ENCODE measurements at places on chromosomes 1 and 21.

GRCh38 chr1:26702680-26703038 is 6.8 kb downstream of the ARID1A start:
- no peak for DNase-seq

DNA sequence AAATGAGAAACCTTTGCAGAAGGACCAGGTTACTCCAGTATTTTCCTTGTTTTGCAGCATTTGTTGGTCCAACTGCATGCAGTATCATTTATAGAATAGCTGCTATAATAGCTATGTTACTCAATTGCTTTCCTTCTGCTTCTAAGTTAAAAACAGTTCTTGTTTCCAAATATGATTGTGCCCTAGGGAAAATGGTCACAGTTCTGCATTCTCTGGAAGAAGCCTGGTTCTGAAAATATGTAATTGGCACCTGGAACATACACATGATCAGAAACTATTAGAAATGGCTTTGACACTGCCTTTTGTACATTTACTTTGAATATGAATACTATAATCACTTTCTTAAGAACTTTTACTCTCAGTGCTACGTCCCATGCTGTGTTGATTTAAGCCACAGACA is 33.6 kb downstream of the HENMT1 start:
- DNase-seq = no peak

DNA sequence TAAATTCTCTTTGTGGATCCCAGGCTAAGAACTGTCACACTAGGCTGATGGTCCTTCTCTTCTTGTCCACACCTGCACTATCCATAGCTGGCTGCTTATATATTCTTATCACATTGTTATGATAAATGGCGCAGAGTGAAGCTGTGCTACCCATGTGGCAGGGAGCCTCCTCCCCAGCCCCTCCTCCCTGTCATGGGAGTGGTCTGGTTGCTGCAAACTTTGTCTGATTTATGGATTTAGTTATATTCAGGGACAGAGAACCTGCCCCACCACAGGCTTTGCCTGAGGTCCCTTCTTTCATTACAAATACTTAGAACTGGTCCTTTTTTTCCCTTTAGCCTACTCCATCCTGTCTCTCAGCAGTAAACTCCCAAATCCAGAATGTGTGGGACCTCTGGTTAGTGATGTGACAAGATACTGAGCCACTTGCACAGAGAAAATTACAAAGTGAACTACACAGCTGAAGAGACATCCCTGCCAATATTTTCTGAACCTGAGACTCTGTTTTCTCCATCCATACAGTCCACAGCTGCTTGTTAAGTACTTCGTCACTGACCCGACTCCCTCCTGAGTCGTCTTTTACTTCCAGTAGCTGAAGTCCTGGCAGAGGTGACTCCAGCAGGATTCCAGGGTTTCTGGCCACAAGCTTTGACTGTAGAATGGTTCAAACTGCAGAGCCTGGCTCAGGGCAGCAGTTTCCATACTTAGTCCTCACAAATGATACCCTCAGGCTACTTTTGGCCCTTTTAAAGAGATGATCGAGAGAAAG is 37.6 kb downstream of the PTGFRN start:
- DNase-seq = no peak

GRCh38 chr1:54888080-54888733 is 1.2 kb upstream of the DHCR24 start:
- DNase-seq = no peak

- no peak for DNase-seq
Measured at GRCh38 chr1:27496604-27497155, 6.7 kb upstream of the WASF2 start.

GRCh38 chr1:78359666-78360065 is 131.1 kb upstream of the PTGFR start:
- no peak for DNase-seq

DNA sequence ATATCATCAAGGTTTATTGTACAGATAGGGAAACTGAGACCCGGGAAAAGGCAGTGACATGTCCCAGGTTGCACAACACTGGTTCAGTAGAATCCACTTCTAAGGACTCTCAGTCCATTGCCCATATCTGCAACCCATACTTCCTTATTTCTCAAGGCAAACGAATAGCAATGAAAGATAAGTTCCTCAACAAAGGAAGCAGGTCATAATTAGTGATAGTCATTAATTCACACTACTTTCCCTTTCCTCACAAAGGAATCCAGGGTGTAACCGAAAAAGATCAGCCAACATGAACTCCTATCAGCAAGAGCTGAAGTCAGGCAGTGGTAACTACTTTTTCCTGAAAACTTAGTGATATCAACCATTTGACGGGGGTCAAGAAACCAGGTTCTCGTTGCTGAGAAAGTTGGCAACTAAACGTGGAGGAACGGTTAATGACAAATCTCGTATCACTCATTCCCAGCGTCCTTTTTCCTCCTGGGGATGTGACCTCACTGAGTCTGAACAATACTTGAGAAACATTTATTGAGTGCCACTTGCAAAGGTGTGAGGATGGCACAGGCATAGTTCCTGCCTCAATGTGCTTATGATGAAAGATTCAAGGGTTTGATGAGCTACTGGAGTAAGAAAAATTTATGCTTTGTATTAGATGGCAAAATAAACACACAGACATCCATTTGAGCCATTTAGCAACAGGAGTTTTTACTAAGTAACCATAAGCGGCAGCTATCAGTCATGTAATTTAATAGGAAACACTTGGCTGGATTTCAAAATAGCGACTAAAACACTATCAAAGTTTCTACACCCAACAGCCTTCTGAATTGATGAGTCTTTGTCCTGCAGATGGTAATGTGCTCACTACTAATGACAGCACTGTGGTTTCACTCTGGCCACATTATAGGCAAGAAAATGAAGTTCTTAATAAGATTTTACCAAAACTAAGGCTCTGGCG is 82.3 kb downstream of the PLPP3 start:
- no peak for DNase-seq

DNA sequence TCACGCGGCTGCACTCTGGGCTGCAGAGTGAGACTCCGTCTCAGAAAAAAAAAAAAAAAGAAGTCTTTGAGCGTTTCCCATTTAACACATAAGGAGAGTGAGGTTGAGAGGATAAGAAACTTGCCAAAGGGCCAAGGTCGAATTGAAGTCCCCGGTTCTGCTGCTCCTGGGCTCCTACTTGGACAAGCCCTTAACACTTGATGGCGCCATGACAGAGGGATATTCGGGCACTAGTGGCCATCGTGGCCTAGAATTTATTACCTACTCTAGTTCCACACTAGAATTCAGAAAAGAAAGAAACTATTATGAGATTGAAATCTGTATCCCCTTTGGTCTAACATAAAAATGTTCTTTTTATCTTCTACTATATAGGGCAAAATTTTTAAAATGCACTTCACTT is 65.7 kb upstream of the NEK2 start:
- no peak for DNase-seq

DNA sequence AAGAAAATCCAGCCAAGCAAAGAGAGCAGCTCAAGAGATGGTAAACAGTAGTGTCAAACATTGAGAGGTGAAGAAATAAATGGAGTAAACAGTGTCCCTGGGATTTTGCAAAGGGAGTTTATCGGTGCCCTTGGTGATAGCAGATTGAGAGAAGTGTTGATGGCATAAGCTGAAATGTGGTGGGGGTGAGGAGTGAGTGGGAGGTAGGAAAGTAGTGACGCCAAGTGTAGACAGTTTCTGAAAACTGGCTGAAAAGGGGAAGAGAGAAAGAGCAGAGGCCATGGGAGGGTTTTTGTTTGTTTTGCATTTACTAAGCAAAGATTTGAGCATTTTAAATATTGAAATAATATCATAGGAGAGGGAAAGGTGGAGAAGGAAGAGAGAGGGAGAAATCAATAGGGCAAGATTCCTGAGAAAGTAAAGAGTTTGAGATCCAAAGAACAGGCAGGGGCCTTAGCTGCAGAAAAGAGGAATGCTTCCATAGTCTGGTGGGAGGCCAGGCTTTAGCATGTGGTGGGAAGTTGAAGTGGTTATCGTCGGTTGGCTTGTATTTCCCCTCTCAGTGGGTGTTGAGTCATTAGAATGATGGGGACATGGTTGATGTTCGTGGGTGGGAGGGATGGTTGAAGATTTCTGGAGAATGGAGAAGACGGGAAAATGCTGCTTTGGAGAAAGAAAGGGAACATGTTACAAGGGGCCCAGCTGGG is 26.8 kb upstream of the RASAL2 start:
- DNase-seq = no peak

DNA sequence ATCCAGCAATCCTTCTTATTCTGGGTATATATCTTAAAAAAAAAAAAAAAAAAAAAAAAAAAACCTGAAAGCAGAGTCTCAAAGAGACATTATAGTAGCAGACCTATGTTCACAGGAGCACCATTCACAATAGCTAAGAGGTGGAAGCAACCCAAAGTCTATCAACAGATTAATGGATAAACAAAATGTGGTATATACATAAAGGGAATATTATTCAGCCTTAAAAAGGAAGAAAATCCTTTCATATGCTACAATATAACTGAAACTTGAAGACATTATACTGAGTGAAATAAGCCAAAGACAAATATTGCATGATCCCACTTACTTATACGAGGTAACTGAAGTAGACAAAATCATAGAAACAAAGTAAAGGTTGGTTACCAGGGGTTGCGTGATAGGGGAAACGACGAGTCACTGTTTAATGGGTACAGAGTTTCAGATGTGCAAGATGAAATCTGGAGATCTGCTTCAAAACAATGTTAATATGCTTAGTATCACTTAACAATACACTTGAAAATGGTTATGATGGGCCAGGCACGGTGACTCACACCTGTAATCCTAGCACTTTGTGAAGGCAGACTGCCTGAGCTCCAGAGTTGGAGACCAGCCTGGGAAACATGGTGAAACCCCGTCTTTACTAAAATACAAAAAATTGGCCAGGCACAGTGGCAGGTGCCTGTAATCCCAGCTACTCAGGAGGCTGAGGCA is 29.5 kb downstream of the PIK3R3 start:
- DNase-seq = no peak

- DNase-seq = no peak
Measured at GRCh38 chr1:38061883-38062328, 15.3 kb upstream of the POU3F1 start.

DNA sequence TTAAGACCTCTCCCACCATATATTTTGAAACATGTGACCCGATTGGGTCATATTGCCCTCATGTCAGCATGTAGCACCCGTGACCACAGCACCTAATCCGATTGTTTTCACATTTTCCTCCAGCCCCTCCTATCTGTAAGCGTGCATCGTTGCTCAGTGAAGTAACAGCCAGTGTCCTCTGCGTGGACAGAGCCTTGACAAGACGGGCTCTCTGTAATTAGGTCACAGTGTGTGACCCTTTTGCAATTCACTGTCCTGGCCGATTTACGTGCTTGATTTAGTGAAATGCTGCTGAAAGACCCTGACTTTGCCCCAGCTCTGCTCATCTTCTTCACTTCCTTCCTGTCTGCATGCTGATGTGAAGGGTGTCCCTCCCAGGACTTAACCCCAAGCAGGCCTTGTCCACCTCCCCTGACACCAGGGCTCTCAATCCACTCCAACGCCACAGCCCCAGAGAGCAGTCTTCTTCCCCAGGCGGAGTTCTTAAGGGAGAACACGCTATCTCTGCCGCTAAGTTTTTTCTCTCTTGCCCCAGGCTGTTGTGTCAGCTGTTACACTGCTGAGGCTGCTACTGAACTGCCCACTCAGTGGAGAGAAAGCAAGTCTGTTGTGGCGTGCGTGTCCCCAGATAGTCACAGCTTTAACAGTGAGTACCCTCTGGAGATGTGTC is 19.4 kb downstream of the URB2 start:
- DNase-seq = no peak

- no peak for DNase-seq
Measured at GRCh38 chr1:21701401-21701800, 32.2 kb upstream of the RAP1GAP start.
